ENCODE measurements at places on chromosomes 3 and 15.

- no peak for DNase-seq
These were observed 123.1 kb downstream of the ZNF609 start for GRCh38 chr15:64583519-64583918.

DNA sequence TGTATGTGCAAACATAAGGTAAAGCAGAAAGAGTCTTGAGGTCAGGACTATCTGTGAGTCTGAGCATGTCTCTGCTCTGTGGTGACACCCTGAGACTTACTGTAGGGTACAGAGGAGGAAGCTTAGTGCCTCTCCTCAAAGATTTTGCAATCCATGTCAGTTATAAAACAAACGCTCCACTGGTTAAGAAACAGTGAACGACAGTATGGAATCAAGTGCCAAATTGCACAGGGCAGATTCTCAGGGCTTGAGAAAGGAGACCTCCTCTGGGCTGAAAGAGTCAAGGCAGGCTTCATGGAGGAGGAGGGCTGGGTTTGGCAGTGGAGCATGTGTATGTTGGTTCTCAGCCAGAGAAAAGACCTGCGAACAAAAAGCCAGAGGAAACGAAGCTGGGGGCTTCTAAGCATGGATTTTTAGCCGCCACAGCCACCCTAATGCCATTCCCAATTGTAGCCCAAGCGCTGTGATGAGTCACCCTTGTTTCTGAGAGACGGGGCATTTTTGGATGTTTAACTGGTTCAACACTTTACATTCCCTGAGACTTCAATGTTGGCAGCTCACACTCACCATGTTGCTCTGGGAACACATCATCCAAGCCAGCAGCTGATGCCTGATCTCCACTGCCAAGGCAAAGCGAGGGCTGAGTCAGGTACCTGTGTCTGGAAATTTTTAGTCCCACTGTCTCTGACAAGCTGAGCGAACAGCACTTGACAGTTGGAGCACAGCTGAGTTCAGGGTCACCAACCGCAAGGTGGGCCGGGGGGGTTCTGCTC lies 3.4 kb upstream of the DGKG start:
- DNase-seq = no peak

DNA sequence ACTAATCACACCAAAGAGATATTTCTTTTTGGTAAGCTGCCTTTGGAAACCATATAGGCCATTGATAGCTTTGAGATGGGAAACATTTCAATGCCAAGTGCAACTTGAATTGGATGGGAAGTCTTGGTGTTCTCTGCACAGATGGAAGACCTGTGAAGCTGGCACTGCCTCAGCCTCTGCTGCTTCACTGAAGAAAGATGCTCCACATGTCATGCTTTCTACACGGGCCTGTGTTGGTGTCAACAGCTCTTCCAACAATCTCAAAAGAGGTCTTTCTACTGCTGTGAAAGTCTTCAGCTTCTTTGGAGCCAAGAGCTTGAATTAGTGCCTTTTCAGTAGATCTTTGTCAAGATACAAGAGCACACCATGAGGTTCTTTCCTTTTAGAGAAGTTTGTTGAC lies 169.0 kb downstream of the SPATA16 start:
- DNase-seq = no peak

DNA sequence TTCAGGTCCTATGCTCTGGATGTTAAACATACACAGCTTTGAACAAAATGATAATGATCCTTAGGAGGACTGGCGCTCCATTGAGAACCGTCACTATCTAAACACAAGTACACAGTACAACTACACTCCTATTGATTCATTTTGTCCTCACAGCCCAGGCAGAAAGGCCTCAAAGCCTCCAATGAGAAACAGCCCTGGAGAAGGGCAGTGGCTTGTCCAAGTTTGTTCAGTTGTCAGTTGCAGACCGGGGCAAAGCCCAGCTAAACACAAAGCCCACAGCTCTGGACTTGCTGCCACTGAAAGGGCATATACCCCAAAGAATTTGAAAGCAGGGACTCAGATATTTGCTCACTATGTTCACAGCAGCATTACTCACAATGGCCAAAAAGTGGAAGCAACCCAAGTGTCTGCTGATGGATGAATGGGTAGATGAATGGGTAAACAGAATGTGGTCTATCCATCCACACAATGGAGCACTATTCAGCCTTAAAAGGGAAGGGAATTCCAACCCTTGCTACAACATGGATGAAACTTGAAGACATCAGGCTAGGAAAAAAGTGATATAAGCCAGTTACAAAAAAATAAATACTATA lies 34.7 kb downstream of the NUP210 start:
- DNase-seq = no peak

GRCh38 chr3:43212914-43213611 lies 73.3 kb upstream of the SNRK start:
- DNase-seq = no peak

- no peak for DNase-seq
These were observed 40.1 kb downstream of the RPN1 start for GRCh38 chr3:128610451-128611070.

GRCh38 chr3:12948891-12949711 lies 107.7 kb upstream of the RPL32 start:
- DNase-seq = peak; percentile 86

GRCh38 chr3:12910356-12911099 lies 69.2 kb upstream of the RPL32 start:
- DNase-seq = no peak

DNA sequence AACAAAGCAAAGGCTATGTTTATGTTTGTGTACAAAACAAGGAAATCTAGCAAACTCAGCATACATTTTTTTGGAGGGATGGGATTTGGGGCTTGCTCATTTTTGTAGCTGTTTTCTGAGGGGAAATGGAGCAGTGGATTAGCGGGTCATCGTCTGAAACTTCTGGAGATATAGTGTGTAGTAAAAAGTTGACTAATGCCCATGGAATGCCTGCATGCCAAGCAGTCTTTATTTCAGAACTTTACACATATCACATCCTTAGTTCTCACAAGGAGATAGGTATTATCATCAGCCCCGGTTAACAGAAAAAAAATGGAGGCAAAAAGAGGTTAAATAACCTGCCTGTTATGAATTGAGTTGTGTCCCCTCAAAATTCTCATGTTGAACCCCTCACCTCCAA lies 47.1 kb downstream of the ATP13A4 start:
- DNase-seq = no peak

- peak; percentile 48 for DNase-seq
These were observed 13.2 kb upstream of the LMCD1 start for GRCh38 chr3:8488411-8488810.

GRCh38 chr15:51842852-51843737 lies 13.6 kb downstream of the TMOD3 start:
- no peak for DNase-seq

DNA sequence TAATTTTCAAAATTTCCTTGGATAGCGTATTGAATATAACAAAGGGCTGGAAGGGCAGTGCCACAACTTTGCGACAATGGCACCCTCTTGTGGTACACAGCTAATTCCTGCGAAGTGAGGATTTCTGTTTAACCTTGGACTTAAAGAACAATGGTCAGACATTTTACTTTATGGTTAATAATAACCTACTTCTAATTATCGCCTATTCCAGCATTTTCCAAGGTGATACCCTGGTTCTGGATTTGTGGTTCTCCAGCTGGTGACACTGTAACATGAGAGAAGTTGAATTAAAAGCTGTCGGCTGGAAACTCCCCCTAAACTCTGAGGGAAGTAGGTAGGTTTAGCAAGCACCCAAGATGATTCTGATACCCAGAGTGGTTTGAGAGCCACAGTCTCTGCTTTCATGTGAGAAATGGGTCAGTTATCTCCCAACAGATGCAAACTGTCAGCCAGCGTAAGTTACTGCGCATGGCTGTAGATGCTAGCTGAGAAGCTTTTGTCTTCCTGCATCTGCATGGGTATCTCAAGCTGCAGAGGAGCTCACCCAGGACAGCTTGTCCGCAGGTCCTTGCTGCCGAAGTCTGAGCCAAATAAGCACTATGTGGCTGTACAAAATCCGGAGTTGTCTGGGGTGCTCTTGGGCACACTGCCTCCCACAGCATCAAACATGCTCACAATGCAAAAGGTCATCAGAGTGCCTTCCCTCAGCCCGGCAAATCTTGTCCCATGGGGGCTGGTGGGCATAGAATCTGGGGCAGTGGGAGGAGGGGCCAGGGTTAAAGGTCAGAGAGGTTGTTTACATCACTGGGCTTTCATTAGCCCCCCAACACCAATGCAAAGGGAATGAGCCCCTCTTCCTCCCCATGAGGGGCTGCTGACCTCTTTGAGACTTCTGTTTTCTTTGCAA lies 6.6 kb upstream of the CHSY1 start:
- DNase-seq = peak; percentile 68

- DNase-seq = no peak
These were observed 13.5 kb downstream of the CCDC14 start for GRCh38 chr3:123947482-123947881.

- no peak for DNase-seq
These were observed 109.0 kb upstream of the IL12A start for GRCh38 chr3:159879598-159879997.

- peak; percentile 70 for DNase-seq
These were observed 315.1 kb upstream of the CBLB start for GRCh38 chr3:106183762-106184391.

GRCh38 chr3:133742351-133743091 lies 3.7 kb upstream of the TF start:
- no peak for DNase-seq

GRCh38 chr3:126913524-126913923 lies 69.4 kb upstream of the PLXNA1 start:
- no peak for DNase-seq

DNA sequence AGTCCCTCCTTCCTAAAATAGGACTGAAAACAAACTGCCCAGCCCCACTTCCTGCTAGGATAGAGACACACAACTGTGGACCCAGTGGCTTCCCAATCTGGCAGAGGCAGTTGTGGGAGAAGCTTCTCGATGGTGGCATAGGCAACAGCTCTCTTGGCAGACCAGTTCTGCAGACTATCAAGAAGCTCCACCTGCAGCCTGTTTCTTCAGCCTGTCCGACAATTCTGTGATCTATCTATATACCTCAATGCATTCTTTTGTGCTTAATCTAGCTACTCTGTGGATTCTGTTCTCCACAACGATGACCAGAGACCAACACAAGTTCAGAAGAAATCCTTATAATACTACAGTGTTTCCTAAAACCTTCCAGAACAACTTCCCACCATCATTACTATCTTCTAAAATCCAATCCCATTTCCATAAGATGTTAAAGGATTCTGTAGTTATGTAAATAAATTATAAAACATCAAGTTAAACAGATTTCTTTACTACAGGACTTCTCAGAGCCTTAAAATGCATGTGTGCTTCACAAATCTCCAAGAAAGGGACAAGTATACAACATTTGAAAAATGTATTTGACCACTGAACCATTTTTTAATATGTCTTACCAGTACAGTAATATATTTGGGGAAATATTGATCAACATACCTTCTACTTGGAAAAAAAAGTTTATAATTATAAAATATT lies 57.7 kb downstream of the IGF2BP2 start:
- no peak for DNase-seq

- peak; percentile 49 for DNase-seq
These were observed 18.4 kb downstream of the SPATA12 start for GRCh38 chr3:57078635-57079473.

DNA sequence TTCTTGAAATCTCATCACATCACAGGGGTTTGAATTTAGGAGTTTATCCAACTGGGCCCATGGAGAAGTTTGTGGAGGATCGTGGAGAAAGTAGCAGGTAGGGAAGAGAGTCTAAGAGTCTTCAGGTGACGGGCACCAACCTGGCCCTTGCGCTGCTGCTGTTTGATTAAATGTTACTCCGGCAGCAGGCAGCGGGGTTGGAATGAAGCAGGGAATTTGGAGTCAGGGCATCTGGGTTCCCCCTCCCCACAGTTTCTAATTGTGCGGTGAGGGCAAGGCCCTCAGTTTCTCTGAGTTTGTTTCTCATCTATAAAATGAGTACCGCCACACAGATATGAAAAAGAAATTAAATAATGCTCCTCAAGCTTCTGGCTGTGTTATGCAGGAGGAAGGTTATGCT lies 182.9 kb upstream of the RGMA start:
- DNase-seq = no peak

- peak; percentile 72 for DNase-seq
These were observed 13.5 kb upstream of the SEC13 start for GRCh38 chr3:10334459-10334858.

DNA sequence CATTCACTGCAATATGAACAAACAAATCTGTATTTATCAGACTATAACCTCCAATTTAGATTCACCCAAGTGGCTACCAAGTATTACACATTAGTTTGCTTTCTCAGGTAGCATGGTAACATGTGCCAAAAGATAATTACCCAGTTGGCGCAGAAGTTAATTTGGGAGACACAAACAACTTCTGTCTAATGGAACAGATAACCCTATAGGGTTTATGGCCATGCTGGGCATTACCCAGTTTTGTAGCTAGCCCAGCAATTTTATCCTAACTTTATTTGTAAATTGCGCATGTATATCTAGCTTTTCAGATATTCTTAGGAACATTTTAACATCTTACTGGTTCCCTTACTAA lies 780 bp downstream of the RPL22L1 start:
- no peak for DNase-seq

- peak; percentile 85 for DNase-seq
These were observed at the start of gene SNX33 for GRCh38 chr15:75647370-75648155. Gene SNX33, plus strand, starts transcription at chr15:75647912. Its CDS starts 1,191 bp downstream, at chr15:75649103.

GRCh38 chr3:178795349-178795748 lies 259.1 kb downstream of the KCNMB2 start:
- DNase-seq = no peak

DNA sequence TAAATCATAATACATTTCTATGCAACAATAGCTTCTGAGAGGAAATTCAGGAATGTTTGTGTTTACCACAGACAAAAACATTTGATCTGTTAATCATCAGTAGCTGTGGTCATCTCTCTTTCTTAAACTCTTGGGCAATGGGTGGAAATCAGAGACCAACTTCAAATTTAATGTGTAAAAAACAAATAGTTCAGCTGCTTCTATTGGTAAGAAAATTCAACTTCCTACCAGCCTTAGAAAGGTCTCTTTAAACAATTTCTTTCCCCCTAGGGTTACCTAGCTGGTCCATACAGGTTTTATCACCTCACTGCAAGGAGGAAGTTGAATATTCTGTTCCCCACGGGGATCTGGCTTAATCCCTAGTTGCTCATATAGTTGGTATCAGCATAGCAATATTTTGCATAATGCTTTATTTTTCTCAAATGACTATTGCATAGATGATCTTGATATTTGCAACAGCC lies 20.3 kb upstream of the PPP4R2 start:
- peak; percentile 56 for DNase-seq

- DNase-seq = no peak
These were observed 166.0 kb downstream of the MCTP2 start for GRCh38 chr15:94397337-94397736.

Data from AG08395 (cell line).